Putamen (tissue), 1 donor: ENCODE measurements at places on chromosomes 3 and 15.

GRCh38 chr3:79767194-79767904 is 449 bp downstream of the ROBO1 start:
- DNase-seq, result peak; percentile 8

DNA sequence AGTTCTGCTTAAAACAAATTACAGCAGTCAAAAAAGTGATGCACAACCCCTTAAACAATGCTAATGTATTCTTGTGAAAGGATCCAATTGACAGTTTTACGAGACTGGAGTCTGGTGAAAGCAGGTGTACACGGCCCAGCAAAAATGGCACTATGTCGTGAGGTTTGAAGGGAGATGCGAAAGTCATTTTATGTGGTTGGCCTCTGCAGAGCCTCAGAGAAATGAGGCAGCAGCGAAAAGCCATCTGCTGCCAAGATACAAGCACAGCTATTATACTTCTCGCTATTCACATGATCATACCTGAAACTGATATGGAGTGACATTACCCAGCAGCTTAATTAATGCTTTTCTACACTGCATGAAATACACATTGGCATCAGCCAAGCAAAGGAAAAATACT is 36.4 kb downstream of the MECOM start:
- DNase-seq, result no peak

GRCh38 chr3:122993124-122993978 is 34.2 kb downstream of the SEMA5B start:
- peak; percentile 55 for DNase-seq

DNA sequence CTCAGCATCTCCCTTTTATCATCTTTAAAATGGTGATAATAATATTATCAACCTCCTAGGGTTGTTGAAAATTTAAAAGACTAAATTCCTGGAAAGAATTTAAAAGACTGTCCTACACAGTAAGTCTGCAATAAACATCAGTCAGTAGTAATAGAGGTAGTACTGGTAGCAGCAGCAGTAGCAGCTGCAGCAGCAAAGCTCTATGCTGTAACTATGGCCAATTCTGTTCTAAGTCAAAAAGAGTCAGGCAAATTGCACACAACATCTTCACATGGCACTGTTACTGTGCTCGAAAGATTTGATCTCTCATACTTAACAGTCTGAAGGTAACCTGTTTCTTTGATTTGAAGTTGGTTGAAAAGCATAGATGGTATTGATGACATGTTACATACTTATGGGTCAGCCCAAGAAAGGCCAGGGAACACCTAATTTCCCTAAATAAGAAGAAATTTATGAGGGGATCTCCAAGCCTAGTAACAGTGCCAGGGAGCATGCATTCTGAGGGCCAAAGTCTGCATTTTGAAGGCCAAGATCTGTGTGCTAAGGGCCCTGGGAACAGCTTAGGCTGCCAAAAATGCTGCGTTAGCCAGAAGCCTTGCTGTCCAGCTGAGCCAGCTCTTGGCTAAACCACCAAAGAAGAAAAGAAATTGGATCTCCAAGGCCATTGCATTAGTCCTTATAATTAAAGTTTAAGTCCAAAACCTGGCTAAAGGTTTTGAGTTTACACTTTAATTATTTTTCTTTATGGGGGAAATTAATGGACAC is 68.2 kb downstream of the SIDT1 start:
- peak; percentile 20 for DNase-seq

GRCh38 chr3:14861031-14861430 is 42.3 kb downstream of the FGD5 start:
- no peak for DNase-seq

DNA sequence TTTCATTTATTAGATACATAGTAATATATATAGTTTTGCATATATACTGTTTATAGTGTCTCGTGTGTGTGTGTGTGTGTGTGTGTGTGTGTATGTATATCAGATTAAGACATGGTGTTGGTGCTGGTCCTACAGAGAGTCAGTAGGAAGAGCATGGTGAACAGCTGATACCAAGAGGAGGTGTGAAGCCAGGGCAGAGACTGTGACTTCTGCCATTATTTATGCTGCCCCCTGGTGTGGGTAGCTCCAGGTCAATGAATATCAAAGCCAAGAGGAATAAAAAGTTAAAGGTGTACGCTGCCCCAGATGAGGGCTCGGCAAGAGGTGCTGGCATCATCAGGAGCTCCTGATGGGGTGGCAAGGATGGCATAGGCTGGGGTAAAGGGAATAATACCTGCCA is 299.5 kb upstream of the RASGRP1 start:
- DNase-seq, result no peak

GRCh38 chr15:77107531-77108355 is 36.8 kb upstream of the TSPAN3 start:
- peak; percentile 25 for DNase-seq

DNA sequence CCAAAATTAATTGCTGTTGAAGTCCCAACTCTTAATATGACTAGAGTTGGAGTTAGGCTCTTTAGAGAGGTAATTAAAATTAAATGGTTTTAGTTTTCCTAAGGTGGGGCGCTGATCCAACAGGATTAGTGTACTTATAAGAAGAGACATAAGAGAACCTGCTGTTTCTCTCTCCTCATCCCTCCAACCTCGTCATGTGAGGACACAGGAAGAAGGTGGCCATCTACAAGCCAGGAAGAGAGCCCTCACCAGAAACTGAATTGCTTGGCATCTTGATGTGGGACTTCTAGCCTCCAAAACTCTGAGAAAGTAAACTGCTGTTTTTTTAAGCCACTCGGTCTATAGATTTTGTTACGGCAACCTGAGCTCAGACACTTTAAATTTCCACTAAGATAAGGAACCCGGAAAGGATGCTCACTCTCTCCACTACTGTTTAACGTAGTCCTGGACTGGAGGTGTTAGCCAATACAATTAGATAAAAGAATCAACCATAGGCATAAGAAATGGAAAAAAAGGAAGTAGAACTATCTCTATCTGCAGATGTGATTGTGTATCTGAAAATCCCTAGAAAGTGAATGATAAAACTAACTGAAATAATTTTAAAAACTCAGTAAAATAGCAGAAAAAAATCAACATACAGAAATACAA is 26.8 kb downstream of the DCBLD2 start:
- DNase-seq, result no peak

DNA sequence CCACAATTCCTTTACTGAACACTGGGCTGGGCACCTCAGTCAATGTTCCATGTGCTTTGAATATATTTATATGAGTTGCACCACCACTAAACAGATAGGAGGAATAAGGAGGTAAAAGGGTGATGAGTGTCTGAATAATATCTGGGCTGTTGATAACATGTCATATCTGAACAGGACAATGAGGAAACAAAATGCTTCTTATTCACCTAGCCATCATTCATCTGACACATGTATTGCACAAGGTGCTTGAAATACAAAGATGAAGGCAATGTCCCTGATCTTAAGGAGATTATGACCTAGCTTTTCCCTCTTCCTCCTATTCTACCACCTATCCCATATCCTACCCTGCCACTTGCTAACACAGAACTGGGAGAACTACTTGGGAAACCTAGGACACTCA is 8.0 kb upstream of the CERS3 start:
- no peak for DNase-seq

GRCh38 chr3:4986175-4986781 is 7.0 kb downstream of the BHLHE40 start:
- peak; percentile 56 for DNase-seq

- DNase-seq, result no peak
These were observed 502.1 kb upstream of the RASGRP1 start for GRCh38 chr15:39066677-39067076.

DNA sequence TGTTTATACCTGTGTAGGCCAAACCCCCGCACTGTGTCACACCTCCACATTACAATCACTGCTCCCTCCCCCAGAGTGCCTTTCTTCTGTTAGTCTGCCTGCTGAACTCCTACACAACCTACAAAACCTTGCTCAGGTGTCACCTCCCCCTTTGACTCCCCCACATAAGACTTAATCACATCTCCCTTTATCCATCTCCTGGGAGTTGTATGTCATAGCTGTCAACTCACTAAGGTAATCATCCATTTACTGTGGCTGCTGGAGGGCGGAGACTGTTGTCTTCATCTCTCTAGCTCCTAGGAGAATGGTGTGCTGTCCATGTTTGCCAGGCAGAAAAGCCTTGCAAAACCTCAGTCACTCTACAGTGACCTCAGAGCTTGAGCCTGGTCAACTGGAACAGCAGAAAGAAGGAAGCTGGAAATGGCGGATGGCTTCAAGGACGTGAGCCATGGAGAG is 43.8 kb downstream of the ZNF710 start:
- peak; percentile 73 for DNase-seq

DNA sequence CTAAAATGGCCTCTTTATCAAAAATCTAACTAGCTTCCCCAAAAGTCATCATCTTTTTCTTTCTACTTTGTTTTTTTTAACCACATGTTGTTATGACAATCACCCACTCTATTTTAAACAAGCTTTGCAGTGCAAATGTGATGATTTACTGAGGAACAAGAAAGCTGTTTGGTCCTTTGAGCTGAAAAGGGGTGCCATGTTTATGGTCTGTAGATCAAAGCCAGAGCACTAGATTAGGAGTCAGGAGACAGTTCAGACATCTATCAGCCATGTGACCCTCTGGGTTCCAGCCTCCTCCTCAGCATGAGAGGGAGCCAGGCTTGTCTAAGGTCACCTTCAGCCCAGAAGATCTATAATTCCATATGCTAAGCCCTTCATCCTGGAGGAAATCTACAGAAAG is 65.9 kb downstream of the RPL22L1 start:
- DNase-seq, result no peak

DNA sequence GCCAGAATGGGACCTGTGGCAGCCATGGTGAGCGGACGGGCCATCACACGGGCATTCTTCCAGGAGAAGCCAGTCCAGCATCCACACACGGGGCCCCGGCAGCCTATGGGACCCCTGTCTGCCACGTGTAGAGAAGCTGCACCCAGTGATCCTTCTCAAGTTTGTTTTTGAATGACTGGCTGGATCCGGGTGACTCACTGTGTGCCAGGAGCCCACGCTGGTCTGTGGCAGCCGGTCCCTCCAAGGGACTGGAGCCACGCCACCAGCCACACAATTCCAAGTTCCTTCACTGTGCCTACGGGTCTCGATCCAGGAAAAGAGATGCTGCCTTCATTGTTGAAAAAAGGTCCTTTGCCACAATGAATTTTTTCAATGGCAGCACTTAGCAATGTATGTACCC is 58.1 kb downstream of the ATP10A start:
- no peak for DNase-seq

DNA sequence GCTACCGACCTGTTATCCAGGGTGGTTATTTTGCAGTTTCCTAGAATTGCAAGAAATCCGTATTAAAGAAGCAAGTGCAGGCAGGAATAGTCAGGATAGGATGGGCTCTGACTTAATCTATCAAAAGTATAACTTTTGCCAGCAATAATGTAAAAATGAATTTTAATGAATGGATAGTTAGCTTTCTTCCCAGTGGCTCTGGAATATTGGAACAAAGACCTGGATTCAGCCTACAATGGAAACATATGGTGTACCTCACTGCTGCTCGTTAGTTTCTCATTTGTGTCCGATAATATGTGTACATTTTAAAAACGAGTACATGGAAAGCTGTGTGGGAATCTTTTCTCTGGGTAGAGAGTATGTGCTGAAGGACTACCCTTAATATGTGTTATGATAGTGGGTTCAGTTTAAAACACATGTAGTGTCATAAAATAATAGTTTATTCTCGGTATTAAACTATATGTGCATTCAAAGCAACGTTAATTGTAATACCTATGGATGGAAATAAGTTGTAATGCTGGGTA is 805 bp downstream of the SERPINI1 start:
- no peak for DNase-seq

GRCh38 chr3:194312186-194312742 is 38.9 kb downstream of the CPN2 start:
- no peak for DNase-seq

GRCh38 chr15:72173864-72174550 is 23.6 kb downstream of the GRAMD2A start:
- no peak for DNase-seq

DNA sequence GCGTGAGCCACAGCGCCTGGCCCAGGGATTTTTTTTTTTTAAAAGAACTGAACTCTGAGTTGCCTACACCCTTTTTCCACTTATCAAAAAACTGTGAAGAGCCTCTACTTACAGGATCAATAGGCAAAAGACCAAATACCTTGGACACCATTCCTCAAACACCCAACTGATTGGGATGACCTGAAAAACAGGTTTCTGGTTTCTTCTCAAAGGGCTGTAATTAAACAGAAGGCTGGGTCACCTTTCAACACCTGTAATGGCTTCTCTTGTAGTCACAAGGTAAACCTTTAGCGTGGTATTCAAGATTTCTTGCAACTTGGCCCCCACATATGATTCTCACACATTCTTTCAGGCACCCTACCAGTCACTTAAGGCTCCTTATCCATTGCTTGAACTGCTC is 38.4 kb upstream of the PLXND1 start:
- no peak for DNase-seq

- no peak for DNase-seq
These were observed 62.1 kb downstream of the PDCD6IP start for GRCh38 chr3:33860373-33861050.

- no peak for DNase-seq
These were observed 1.6 kb downstream of the CYP11A1 start for GRCh38 chr15:74365598-74366445.

DNA sequence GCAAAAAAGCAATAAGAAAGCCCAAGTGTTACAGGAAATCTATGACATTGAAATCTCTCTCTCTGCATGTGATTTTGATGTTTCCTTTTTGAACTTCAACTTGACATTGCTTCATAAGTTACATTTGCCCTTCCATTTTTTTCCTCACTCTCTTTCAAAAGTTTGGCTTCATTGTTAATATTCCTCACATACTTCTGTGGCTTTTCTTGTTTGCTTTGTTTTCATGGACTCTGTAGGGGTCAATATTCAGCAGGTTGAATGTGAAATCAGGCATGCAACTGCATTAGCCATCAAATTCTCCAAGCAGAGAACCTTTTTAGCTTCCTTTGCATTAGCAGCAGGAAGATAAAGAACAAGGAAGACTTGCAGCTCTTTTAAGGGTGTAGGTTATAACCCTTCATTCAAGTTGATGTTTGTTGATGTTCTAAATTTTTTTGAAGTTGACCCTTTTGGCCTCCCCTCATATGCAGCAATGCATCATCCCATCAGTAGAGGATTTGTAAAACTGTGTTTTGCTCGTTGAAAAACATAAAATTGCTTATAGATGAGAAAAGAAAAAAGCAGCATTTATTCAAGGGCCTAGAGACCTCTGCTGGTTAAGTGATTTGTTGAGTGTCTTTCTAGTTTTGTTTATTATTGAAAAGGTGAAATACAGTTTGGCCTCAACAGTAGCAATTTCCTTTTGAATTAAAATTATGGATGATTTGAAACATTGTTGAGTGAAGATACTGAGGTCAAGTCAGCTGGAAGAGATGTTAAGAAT is 211.4 kb downstream of the IL5RA start:
- no peak for DNase-seq

DNA sequence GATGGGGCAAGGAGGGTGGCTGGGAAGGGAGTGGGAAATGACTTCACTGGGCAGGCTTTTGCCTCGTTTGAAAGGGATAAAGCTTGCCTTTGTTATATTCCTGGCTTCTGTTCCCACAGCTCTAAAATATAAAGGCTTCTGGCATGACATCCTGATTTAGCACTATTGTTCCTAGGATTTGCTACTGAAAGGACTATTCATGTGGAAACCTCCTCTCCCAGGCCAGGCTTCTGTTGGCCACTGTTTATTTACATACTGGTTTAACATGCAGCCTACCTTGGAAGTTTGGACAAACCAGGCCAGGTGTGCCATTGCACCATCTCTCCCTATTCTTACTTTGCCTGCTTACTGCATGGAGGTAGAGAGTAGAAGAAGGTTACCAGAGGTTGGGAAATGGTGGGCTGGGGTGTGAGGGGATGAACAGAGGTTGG is 2.4 kb upstream of the LMCD1 start:
- DNase-seq, result peak; percentile 94
